Kidney (tissue), 22 donors: ENCODE measurements at places on chromosomes 1 and 21. TPM values are rescaled to one million over a fixed set of nuclear protein-coding genes. Genes with fewer than 3 reads are reported as not detected.

- peak; percentile 57 for DNase-seq
These were observed 67.3 kb upstream of the CNTN2 start for GRCh38 chr1:204975568-204976235.

DNA sequence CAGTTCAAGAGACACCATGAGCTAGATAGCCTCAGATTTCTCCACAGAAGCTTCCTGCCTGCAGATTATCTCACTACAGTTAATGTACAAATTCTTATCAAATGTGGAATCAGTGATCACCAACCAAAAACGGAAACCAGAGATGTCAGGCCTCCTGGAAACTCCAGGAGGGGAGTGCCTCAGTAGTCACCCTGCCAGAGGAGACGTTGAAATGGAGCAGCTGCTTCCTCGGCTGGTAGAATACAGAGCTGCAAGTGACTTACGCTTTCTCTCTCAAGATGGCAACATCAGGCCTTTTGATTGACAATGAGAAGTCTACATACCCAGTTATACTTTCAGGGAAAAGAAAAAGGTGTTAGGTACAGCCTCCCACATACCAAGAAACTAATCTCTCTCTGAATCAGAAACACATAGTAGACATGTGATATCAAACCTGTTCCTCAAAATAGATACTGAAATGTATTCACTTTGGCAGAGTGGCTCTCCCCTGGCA is 52.2 kb downstream of the ACP6 start:
- no peak for DNase-seq

DNA sequence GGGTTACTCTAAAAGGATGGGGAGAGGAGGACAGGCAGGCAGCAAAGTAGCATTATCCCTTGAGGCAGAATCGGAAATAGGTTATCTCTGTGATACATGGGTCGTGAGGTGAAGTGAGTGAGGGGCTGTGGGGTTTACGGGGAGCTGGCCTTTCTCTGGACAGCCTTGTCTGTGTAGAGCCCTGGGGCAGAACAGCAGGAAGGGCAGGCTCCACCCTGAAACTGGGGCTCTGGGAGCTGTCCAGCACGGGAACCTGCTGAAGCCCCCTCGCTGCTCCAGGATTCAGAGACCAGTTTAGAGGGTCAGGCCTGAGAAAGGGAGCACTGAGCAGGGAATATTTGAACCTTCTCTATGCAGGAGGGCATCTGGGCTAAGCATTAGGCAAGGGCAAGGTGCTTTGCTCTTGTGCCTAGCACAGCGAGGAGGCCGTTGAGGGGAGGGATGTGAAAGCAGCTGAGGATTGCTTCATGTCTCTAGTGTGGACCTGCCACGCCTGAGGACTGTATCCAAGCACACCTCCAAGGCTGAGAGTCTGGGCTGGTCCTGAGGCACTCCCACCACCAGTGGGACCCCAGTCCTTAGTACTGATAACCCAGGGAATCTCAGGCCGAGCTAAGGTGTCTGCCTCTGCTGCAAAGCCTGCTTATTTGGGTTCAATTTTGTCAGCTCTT is 55.8 kb downstream of the NAV1 start:
- DNase-seq: peak; percentile 80

Gene CR1
- polyA plus RNA-seq: 2.6 TPM

- DNase-seq: no peak
These were observed 332.3 kb upstream of the DPYD start for GRCh38 chr1:98253145-98253544.

- DNase-seq: no peak
These were observed 3.3 kb upstream of the CAPN9 start for GRCh38 chr1:230743899-230744298.

DNA sequence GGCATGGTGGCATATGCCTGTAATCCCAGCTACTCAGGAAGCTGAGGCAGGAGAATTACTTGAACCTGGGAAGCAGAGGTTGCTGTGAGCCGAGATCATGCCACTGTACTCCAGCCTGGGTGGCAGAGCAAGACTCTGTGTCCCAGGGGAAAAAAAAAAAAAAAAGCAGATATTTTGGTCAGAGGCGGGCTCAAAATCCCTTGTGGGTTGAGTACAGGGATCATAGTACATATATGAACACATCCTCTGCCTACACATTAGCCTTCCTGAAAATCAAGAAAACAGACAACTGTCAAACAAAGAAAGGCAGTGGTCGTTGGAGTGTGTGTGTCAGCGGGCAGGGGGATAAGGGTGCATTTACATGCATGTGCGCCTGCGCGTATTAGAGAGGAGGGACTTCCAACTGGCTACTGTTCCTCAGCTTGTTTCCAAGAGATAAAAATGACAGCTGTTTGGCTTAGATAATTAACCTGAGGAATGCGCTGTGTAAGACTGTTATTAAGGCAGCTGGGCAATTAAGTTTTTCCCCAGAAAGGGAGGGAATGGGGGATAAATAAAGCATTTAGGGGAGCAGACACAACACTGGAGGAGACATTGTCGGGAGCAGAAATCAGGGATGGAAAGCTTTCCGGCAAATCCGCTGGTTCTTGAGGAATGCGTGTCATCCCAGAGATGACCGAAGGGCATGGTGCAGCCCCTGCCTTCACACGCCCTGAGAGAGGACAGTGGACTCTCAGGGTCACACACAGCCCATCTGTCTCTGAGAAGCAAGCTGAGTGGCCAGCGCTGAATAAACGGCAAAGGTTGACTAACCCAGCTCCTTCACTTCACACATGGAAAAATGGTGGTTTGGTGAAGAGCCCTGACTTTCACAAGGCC is 6.4 kb downstream of the LAMB3 start:
- DNase-seq: peak; percentile 45

DNA sequence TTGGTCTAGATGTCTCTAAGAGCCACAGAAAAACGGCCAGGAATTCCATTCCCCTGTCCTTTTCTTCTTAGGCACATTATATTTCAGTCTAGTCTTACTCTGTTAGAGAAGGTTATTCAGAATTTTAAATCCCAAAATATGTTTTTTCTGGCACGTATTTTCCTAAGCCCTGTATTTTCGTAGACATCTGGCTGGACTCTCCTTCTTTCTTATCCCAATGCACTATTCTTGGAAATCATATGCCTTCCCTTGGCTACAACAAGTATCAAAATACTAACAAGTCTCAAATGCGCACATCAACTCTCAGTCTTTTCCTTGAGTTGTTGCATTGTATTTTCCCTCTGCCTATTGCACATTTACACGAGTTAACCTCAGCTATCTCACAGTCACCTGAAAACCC is 96.2 kb downstream of the DPYD start:
- DNase-seq: no peak

GRCh38 chr1:241658081-241658793 is 6.2 kb downstream of the WDR64 start:
- no peak for DNase-seq

Gene REG4
- 0.34 TPM for polyA plus RNA-seq

- DNase-seq: no peak
These were observed 80.9 kb downstream of the COLGALT2 start for GRCh38 chr1:183956559-183957188.

Gene PDE9A
- polyA plus RNA-seq: 30.1 TPM

DNA sequence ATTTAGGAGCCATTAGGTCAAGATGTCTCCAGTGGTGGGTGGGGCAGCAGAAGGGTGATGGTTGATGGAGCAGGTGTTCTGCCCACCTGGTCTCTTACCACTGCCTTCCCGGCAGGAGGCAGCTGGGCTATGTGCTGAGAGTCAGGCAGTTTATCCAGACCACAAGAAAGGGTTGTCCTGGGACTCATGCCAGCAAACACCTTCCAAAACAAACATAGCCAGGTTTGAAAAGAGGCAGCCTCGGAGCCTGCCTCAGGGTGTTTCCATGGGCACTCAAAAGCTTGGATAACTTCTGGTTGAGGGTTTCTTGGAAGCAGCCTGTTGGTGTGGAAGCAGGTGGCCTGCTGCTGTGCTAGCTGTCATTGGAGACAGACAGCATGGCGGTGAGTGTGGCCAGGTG is 187.2 kb downstream of the PCP4 start:
- DNase-seq: peak; percentile 26

Gene THEM5
- polyA plus RNA-seq: not detected

DNA sequence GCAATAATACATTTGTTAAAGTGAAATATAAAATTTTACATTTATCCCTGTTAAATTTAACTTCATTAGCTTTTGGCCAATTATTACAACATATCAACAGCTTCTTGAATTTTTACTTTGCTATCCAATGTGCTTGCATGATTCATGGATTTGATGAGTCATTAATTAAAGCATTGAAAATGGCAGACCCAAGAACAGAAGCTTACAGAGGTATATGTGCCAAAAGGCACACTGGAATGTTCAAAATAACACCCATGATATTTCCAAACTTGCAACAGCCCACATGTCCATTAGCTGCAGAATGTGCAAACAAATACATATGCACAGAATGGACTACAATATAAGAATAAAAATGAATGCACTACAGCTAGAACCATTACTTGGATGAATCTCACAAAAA is 76.4 kb upstream of the MAN1A2 start:
- DNase-seq: no peak

Gene GPR25
- polyA plus RNA-seq: not detected

Gene RGSL1
- polyA plus RNA-seq: not detected

DNA sequence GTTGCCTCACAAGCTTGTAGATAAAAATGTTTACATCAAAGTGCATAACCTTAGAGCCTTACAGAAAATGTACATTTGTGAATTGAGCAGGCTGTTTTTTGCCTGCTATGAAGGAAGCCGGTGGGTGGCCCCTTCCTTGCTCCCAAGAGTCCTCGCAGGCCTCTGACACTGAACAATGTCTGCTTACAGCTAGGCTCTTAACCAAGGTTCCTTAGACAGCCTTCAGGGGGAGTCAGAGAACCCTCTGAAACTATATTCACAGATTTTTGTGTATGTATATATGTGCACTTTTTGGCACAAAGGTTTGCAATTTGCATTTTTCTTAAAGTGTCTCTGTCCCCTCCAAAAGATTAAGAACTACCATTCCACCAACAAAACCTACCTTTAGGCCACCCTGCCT is 282.6 kb downstream of the BARHL2 start:
- DNase-seq: no peak

Gene CD34
- polyA plus RNA-seq: 69.4 TPM

DNA sequence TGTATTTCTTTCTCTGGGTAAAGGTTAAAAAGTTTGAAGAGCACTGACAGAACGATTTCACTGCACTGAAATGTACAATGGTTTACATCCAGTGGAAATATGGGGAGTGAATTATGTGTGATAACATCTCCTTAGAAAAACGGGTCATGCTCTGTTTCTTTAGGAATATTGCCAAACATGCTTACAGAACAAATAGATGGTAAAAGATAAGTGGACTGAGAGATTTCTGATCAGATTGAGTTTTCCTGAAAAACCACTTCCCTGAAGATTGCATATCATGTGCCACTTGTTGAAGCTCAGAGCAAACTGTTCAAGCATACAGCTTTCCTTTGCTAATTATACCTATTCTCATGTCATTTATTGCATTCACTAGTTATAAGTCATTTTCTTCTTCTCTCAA is 29.9 kb upstream of the DISP1 start:
- peak; percentile 24 for DNase-seq

Gene DENND4B
- 13.2 TPM for polyA plus RNA-seq

Gene DENND2D
- 45.3 TPM for polyA plus RNA-seq

Gene RNF186
- polyA plus RNA-seq: 111 TPM

DNA sequence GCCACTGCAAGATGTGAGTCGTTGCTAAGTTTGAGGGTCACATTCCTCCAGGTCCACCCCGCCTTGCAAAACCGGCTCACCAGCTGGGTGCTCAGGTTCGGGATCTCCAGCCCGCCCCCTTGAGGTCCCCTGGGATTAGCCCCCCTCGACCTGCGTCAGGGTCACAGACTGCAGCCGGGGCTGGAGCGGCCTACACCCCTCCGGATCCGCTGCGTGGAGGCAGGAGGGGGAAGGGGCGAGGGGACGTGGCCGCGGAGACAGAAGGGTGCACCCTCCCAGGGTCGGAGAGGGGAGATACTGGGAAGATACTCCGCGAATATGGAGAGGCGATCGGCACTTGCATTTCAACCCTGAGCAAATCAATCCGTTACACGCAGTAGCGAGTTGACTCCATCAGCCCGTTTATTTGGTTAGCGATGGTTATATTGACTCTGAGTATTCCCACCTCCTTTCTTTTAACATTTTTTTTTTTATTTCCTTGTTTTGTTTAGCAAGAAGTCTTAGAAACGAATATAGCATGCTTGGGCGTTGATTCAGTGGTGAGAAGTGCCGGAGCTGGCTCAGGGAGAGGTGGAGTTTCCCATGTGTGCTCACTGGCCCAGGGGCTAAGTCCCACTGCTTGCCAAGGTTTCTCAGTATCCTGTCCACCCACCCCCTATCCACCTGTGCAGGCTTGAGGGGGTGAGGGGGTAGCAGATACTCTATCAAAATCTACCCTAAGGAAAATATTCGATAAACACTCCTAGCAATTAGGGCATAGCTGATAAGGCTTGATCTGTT is 997 bp downstream of the IFNAR2 start:
- DNase-seq: peak; percentile 88

GRCh38 chr1:23444596-23445390 is 20.2 kb upstream of the TCEA3 start:
- no peak for DNase-seq

Gene F3
- 19.0 TPM for polyA plus RNA-seq

- DNase-seq: no peak
These were observed 23.6 kb upstream of the DUSP10 start for GRCh38 chr1:221765527-221765926.

GRCh38 chr1:179164494-179164893 is 65.0 kb downstream of the ABL2 start:
- peak; percentile 37 for DNase-seq

Gene CR1L
- polyA plus RNA-seq: 1.4 TPM

- no peak for DNase-seq
These were observed 273.1 kb downstream of the MRPL39 start for GRCh38 chr21:25334046-25334730.

GRCh38 chr1:152013664-152014237 is 20.1 kb upstream of the S100A10 start:
- DNase-seq: no peak

Gene GJC2
- polyA plus RNA-seq: 0.73 TPM

GRCh38 chr1:100265562-100265930 is 470 bp upstream of the RTCA start:
- no peak for DNase-seq

Gene IFI6
- 148 TPM for polyA plus RNA-seq

- no peak for DNase-seq
These were observed 25.1 kb downstream of the ZNF124 start for GRCh38 chr1:247146671-247147070.
